NCI-H524 treated with DMSO at 0.1 percent for 48 hours (cell line): ENCODE measurements at places on chromosomes 6 and 20.

DNA sequence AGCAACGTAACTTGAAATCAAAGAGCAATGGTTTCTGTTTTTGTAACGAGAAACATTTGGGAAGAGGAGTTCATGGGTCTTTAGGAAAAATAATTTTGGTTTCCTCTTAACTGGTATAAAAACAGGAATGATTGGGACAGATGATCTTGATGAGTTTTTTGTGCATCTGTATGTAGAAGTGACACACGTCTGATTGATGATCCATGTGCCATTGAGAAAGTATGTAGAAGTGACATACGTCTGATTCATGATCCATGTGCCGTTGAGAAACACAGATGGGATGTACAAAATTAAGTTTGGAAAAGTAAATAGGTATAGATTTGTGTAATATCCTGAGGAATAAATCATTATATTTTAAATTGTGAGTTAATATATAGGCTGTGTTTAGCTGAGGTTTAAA lies 2.1 kb downstream of the KIAA1586 start:
- DNase-seq: no peak

DNA sequence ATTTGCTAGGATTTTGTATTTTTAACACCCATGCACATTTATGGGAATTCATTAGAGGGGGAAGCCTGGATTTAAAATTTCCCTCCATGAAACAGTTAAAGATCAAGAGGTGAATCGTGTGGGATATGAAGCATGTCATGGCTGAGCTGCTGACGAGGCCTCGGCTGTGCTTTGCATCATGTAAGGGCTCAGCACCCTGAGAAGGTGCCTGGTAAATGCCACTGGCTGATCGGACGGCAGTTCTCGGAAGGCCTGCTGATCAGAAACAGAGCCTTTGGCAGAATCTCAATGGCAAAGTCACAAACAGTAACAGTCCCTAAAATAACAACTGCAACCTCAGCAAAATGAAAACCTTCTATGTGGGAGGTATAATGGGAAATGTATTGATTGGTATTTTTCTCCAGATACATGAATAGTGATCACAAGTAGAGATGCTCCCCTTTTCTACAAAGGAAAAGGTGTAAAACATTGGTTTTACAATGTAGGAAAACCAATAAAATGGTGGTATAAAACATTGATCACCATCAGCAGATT lies 53.0 kb upstream of the FUCA2 start:
- DNase-seq: no peak

GRCh38 chr6:124753562-124754105 lies 208.6 kb upstream of the RNF217 start:
- DNase-seq: no peak

DNA sequence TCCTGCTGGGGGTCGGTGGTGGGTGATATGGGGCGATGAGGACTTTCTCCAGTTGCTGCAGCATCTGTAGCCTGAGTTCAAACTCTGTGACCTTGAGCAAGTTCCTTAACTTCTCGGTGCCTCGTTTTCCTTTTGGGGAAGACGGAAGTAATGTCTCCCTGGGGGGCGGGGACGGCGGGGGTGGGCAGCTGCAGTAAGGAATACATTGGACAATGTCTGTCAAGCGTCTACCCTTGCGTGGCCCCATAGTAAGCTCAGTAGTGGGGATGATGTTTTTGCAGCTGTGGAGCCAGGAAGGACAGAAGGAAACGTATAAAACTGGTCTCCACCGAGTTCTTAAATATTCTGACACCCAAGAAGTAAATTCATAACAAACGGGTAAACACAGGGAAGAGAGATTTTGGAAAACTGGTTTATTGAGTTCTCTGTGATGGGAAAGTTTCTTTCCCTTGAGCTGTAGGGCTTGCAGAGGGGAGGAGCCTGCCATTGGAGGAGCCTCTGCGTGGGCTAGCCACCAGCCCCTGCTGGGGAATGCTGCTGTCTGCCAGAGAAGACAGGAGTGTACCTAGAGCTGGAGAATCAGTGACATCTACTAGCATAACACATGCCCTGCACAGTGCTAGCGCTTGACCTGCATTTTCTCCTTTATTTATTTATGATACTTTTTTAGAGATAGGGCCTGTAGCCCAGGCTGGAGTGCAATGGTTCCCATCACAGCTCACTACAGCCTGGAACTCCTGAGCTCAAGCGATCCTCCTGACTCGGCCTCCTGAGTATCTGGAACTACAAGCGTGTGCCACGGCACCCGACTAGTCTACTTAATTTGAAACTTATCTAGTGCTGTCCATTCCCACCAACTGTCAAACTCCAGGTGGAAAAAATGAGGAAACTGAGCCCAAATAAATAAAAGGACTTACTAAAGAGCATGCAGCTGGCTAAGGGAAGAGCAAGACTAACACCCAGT lies 1.2 kb upstream of the ACSS1 start:
- DNase-seq: no peak

GRCh38 chr6:108644252-108644651 lies 83.5 kb downstream of the FOXO3 start:
- DNase-seq: no peak

GRCh38 chr6:98669371-98669770 lies 165.0 kb upstream of the POU3F2 start:
- DNase-seq: no peak

GRCh38 chr6:127811900-127812570 lies 88.8 kb downstream of the THEMIS start:
- peak; percentile 90 for DNase-seq

DNA sequence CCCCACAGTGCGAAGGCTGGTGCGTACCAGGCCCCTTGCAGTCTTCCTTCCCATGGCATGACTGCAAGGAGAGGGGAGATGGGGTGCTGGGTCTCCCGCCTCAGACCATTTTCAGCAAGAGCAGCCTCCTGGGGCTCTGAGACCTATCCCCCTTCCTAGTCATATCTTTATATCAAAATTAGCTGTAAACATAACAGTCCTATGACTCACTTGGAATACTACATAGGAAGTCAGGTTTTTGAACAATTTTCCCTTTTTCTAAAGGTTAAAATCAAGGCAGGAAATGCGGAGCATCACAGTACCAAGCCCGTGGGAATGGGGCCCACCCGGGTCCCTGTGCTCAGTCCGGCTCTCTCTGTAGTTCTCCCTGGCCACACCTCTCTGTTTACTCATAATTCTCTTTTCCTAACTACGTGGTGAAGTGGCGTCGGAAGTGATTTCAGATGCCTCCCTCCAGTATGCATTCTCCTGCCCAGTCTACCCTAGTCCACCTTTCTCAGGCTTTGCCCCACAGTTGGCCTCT lies 109.8 kb upstream of the TMEM170B start:
- DNase-seq: no peak

- DNase-seq: no peak
These were observed 32.1 kb upstream of the COL21A1 start for GRCh38 chr6:56279331-56280080.

GRCh38 chr20:32052778-32053362 lies 828 bp downstream of the HCK start:
- no peak for DNase-seq

DNA sequence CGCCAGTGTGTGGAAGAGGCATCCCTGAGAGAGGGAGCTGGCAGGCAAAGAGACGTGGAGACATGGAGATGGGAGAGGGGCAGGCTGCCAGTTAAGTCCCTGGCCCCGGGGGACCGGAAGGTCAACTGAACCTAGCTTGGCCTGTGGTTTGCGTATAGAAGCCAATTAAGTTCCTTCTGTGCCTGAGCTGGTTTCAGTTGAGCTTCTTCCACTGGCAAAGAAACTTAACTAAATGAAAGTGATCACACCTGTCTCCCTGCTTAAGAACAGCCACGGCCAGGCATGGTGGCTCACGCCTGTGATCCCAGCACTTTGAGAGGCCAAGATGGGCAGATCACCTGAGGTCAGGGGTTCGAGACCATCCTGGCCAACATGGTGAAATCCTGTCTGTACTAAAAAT lies 26.7 kb upstream of the NNAT start:
- DNase-seq: no peak

DNA sequence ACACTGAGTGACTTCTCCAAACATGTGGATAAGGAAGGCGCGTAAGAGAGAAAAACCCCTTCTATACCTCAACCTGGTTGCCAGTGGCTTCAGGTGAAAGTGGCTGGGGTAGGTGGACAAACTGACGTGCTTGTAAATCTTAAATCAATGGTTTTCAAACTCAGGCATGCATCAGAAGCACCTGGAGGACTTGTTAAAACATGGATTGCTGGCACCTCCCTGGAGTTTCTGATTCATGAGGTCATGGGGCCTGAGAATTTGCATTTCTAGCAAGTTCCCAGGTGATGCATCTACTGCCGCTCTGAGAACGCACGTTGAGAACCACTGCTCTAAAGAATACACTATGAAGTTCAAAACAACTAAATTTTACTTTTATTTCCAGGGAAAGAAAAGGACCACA lies 31.9 kb upstream of the TAB2 start:
- no peak for DNase-seq

DNA sequence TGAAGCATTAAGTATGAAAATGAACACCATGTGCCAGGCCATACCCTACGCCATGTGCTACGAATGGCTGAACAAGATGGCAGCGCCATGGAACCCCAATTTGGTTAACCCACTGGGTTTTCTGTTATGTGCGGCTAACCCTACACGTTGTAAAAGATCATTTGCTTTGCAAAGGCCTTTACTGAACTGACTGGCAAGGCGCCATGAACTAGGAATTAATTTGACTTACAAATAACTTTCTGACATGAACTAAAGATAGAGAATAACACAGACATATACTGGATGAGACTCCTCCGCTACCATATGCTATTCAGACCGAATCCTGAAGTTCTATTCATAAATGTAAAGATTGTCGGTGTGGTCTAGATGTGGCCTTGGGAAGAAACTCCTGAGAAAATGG lies 3.9 kb downstream of the CNKSR3 start:
- no peak for DNase-seq

- DNase-seq: peak; percentile 51
These were observed 25.6 kb downstream of the CDH22 start for GRCh38 chr20:46282669-46283068.

DNA sequence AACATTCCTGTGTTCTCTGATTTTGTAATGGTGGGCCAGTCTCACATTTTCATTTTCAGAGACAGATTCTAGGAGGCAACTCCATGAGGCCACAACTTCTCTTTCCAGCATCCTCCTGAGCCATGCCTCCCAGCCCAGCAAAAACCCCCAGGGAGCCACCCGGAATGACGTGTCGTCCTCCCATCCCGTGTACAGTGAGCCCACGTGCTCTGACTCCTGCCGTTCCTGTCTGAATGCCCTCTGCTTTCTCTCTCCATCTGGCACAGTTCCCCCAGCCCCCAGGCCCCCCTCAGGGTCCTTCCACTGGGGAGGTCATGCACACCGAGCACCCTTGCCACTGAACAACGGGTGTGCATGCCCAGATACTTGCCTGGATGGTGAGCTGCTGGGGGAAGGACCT lies 38.0 kb downstream of the C20orf203 start:
- no peak for DNase-seq

- DNase-seq: no peak
These were observed 105.2 kb downstream of the UNC5CL start for GRCh38 chr6:40933864-40934263.

- DNase-seq: no peak
These were observed 11.7 kb upstream of the PRIM2 start for GRCh38 chr6:57305761-57306160.

DNA sequence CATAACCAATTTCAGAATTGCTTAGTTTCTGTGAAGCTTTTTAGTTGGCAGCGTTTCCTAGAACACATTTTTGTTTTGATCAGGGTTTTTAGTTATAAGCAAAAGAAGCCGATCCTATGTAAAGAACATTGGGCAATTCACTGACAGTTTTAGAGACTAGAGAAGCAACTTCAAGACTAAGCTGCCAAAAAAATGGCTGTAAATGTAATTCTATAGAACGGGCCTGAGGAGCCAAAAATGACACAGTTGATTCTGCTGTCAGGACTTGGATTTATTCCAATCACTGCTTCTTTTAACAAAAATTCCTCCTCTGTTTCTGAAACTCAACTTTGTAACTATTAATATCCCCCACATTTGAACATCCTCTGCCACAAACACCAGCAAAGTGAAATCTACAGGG lies 236.0 kb upstream of the EYS start:
- DNase-seq: no peak

GRCh38 chr6:133312006-133312405 lies 70.8 kb downstream of the EYA4 start:
- DNase-seq: no peak

DNA sequence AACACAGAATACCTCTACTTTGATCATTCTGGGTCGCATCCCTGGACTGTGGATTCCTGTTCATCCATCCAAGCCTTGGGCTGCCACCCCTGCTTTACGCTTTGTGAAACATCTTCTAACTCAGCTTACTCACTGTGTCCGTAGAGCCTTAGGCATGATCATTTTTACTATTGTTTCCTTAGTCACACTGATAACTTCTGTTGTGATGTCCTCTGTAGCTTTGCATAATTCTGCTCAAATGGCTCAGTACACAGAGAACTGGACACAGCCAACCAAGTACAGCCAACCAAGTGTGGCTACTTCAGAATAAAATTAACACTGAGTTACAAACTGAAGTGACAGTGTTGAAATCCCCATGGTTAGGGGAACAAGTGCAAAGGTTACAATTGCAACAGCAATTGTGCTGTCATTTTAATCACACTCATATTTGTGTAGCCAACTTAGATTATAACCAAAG lies 8.6 kb upstream of the FKBP1A start:
- no peak for DNase-seq

DNA sequence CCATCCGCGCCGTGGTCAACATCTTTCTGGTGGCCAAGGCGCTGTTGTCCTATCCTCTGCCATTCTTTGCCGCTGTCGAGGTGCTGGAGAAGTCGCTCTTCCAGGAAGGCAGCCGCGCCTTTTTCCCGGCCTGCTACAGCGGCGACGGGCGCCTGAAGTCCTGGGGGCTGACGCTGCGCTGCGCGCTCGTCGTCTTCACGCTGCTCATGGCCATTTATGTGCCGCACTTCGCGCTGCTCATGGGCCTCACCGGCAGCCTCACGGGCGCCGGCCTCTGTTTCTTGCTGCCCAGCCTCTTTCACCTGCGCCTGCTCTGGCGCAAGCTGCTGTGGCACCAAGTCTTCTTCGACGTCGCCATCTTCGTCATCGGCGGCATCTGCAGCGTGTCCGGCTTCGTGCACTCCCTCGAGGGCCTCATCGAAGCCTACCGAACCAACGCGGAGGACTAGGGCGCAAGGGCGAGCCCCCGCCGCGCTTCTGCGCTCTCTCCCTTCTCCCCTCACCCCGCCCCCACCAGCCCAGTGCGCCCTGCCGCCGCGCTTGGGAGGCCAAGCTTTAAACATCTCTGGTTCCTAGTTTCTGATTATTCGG lies 4.0 kb downstream of the SLC32A1 start:
- no peak for DNase-seq

DNA sequence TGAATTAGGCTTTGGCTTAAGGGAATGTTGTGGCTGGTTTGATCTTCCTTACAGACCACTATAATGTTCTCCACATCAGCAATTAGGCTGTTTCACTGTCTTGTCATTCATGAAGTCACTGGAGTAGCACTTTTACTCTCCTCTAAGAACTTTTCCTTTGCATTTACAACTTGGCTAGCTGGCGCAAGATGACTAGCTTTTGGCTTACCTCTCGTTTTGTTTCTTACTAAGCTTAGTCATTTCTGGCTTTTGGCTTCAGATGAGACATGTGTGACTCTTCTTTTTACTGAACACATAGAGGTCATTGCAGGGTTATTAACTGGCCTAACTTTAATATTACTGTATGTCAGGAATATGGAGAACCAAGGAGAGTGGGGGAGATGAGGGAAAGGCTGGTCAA lies 143.2 kb downstream of the PTCHD4 start:
- no peak for DNase-seq

- DNase-seq: no peak
These were observed 28.5 kb upstream of the SCUBE3 start for GRCh38 chr6:35185302-35185681.

GRCh38 chr6:118913161-118913560 lies 19.2 kb downstream of the ASF1A start:
- DNase-seq: no peak

- peak; percentile 19 for DNase-seq
These were observed 107.6 kb downstream of the TMEM242 start for GRCh38 chr6:157215717-157216116.
